H1 (cell line): ENCODE measurements at places on chromosomes 7 and 10. TPM values are rescaled to one million over a fixed set of nuclear protein-coding genes. Genes with fewer than 3 reads are reported as not detected.

DNA sequence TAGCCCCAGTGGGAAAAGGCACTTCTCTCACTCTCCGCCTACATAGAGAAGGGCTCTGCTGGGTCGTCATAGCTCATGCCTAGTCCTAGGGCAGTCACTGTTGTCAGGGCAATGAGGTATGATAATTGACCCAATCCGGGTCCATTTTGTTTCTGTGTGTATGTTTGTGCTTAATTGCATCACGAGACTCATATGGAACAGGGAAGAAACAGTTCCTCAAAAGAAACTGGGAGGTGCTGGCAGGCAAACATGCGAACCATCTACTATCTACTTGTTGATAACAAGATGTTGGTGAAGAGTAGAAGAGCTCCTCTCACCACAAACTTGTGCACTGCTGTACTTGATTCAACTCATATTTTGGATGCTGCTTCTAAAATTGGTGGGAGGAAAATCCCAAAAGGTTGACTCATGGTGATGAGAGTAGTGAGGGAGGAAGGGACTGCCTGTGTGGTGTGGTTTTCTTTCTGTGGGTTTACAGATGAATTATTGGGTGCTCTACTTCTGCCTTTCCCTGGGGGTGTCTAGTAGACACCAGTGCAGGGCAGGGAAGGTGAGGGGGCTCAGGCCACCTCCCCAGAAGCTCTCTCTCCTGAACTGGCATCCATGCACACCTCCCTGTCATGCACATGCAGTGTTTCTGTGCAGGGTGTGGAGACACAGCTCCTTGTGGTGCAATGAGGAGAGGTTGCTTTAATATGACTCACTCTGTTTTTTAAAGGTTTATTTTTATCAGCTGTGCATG lies 29.4 kb downstream of the LSMEM1 start:
- no peaks in the 10 kb centered on the region for H3K27me3 ChIP-seq
- no peak overlapping the region for H3K27ac ChIP-seq
- no peaks in the 10 kb centered on the region for H3K4me1 ChIP-seq
- no peak overlapping the region for H3K4me3 ChIP-seq
- no peaks in the 10 kb centered on the region for H3K36me3 ChIP-seq
- no peak for DNase-seq

DNA sequence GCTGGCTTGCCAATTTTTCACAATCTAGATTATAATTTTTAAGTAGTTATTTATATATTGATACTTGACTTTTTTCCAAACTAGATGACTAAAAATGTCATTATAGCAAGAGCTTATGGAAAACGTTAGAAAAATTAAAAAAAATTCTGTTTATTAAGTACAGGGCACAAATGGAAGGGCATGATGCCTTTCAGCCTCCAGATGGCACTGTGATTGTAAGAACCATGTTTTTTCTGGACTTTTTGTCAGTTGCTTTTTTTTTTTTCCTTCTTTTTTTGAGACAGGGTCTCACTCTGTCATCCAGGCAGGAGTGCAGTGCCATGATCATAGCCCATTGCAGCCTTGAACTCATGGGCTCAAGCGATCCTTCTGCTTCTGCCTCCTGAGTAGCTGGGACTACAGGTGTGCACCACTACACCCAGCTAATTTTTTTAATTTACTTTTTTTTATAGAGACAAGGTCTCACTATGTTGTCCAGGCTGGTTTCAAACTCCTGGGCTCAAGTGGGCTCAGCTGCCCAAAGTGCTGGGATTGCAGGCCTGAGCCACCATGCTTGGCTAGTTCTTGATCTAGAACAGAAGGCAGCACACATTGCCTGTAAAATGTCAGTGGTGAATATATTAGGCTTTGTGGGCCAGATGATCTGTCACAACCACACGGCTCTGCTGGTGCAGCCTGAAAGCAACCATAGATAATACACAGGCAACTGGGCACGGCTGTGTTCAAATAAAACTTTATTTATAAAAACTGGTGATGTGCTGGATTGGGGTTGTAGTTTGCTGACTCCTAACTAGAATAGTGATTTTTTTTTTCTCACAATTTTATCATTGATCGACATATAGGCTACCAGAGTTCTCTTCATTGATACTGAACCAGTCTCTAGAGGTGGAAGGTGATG lies 27.4 kb downstream of the UCMA start:
- H3K4me3 ChIP-seq, result no peak overlapping the region
- DNase-seq, result no peak
- peaks cover 4% of the 10 kb centered on the region for H3K4me1 ChIP-seq
- peaks cover 33% of the 10 kb centered on the region for H3K36me3 ChIP-seq
- H3K27me3 ChIP-seq, result no peaks in the 10 kb centered on the region

DNA sequence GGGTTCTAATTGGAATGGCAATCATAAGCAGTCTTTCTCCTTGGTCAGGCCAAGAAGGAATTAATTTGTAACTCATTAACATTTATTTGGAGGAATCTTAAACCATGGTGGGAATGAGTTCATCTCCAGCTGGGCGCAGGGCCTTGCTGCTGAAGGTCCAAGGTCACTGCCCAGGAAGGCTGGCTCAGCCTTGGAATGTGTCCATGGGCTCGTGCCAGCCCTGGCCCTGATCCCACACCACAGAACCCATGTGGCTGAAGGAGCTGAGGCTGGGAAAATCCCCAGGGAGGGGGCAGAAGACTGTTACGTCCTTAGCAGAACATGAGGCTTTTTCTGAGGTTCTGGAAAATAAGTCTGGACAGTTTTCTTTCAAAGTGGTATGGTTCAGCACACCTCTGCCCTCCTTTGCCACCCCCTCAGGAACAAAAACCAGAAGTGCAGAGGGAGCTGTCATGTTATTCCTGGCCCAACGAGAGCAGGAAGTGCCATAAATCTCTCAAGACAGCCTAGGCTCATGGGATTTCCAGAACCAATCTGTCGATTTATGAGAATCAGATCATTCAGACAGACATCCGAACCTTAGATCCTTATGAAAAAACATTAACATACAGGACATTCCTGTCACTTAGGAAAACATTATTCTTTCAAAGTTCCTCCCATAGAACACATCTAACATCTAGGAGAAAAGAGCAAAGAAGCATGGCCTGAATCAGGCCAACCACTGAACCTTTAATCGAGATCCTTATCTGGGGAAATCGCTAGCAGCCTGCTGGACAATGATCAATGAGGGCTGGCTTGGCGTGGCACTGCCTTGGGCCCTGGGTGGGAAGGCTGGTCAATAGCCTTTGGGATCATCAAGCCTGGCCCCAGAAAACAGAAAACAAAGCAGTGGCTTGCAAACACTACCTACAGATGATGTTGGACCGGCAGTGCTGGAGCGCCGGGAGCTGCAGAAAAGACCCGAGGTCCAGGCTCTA lies 134.3 kb downstream of the TAX1BP1 start:
- no peak for DNase-seq
- H3K27me3 ChIP-seq, result no peaks in the 10 kb centered on the region
- H3K4me3 ChIP-seq, result no peak overlapping the region
- peak overlapping the region; percentile 44; the same call in 1 of the 2 replicates for H3K27ac ChIP-seq

DNA sequence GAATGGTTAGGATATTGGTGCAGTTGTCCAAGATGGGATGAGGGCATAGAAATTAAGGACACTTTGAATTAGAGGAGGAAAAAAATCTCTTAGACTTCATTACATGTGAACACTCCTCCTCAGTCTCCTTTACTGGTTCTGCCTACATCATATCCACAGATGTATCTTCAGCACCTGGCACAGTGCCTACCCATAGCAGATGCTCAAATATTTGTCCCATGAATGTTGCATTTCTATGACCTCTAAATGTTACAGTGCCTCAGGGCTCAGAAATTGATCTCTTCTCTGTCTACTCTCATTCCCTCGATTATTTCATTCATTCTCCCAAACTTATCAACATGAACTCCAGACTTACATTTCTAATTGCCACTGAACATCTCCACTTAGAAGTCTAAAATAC lies 17.1 kb downstream of the CNNM1 start:
- H3K4me1 ChIP-seq, result no peaks in the 10 kb centered on the region
- no peak overlapping the region for H3K4me3 ChIP-seq
- H3K36me3 ChIP-seq, result no peaks in the 10 kb centered on the region
- DNase-seq, result no peak
- no peaks in the 10 kb centered on the region for H3K27me3 ChIP-seq

DNA sequence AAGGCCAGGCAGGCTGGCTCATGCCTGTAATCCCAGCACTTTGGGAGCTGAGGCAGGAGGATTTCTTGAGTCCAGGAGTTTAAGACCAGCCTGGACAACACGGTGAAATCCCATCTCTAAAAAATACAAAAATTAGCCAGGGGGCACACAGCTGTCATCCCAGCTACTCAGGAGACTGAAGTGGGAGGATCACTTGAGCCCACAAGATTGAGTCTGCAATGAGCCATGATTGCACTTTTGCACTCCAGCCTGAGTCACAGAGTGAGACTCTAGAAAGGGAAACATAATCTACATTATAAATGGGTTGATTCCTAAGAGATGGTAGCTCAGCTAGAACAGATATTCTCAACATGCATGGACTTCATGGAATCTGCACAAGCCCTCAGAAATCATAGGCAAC lies 6.3 kb upstream of the LIPF start:
- H3K27me3 ChIP-seq, result no peaks in the 10 kb centered on the region
- no peaks in the 10 kb centered on the region for H3K36me3 ChIP-seq
- no peak overlapping the region for H3K27ac ChIP-seq
- DNase-seq, result no peak
- H3K4me1 ChIP-seq, result no peaks in the 10 kb centered on the region

DNA sequence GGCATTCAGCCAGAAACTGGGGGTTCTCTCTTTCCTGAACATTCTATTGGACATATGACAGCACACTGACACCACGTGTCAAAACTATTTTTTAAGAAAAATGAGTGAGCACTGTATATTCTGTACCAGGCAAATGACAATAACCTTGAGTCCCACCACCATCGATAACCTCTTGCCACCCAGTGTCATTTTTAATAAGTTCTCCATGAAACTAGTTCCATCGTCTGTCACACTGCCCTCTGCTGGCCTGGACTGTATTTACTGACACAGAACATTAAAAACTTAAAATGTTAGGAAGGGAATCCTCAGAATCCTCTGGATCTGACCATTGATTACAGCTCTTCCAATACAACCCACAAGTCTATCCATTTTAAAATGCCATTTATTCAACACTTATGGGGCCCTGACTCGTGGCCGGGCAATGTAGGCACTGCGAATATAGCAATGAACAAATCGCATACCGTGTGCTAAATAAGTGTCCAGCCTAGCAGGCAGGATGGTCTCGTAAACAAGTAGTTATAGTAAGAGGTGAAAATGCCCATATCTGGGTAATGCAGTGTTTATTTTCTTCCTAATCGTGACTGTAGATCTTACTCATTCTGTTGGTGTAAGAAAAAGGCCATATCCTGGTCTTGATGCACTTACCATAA lies 35.9 kb upstream of the CACNB2 start:
- no peak overlapping the region for H3K27ac ChIP-seq
- H3K27me3 ChIP-seq, result no peaks in the 10 kb centered on the region
- no peaks in the 10 kb centered on the region for H3K4me1 ChIP-seq
- no peaks in the 10 kb centered on the region for H3K36me3 ChIP-seq
- H3K4me3 ChIP-seq, result no peak overlapping the region
- no peak for DNase-seq

Gene NKX2-3
- polyA plus RNA-seq, result not detected in 2 replicates

Gene WDFY4
- not detected in 2 replicates for polyA plus RNA-seq

Gene ANKRD30A
- not detected in 2 replicates for polyA plus RNA-seq

Gene MRLN
- 0.21 TPM in 1 of 2 replicates, not detected in the other for polyA plus RNA-seq
